ENCODE measurements at places on chromosomes 16 and 17.

DNA sequence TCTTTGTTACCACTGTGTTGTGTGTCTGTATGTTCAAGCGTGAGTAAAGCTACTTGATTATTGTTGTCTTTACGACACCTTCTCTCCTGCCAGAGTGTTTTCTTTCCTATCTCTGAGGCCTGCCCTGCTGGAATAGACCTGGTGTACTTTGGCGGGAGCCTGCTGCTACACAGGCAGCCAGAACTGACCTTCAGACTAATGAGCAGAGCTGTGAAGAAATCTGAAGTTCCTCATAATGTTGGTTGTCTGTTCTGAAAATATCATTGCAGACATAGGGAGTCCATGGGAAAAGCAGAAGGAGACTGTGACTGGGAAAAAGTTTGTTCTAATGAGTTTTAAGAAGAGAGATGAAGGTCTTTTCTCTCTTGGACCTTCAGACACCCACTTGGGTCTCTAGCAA, 9.8 kb downstream of the RHOT1 start:
- no peak for DNase-seq

- no peak for DNase-seq
Measured at GRCh38 chr17:79220713-79221291, 146.2 kb downstream of the ENGASE start.

DNA sequence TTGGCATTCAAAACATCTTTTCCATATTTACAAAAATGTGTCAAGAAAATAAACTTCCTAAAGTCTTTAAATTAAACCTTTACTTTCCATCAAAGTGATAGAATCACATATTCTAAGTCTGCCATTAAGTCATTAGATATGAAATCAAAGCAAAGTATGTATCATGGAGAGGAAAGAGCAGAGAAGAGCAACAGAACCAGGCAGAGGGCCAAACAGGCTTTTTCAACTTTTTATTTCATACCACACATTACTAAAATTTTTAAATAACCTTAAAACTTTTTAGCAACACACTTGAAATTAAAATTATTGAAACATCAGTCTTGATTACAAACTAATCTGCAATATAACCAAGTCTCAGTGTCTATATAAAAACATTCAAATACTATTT, 13.8 kb downstream of the SIAH1 start:
- no peak for DNase-seq

GRCh38 chr16:27219161-27219560, 15.8 kb downstream of the KDM8 start:
- no peak for DNase-seq

- no peak for DNase-seq
Measured at GRCh38 chr16:82832821-82833220, 206.1 kb downstream of the CDH13 start.

DNA sequence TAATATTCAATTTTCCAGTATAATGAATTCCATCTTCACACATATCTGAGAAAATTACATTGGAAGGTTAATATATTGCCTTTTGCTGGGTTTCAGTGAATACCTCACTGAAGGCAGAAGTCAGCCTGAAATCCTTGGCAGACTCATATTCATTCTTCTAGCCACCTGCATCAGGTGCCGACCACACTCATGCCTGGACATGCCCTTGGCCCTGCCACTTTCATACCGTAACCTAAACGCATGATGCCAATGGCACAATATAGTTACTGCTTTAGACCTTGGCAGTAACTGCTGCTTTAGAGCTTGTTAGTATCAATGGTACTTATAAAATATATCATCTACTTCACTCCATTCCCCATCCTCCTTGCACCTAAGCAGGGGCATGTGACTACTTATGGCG, 817.6 kb upstream of the CDH8 start:
- no peak for DNase-seq

GRCh38 chr16:11497851-11498289, 88.8 kb downstream of the LITAF start:
- no peak for DNase-seq

GRCh38 chr17:4179071-4179470, 36.1 kb downstream of the CYB5D2 start:
- no peak for DNase-seq

DNA sequence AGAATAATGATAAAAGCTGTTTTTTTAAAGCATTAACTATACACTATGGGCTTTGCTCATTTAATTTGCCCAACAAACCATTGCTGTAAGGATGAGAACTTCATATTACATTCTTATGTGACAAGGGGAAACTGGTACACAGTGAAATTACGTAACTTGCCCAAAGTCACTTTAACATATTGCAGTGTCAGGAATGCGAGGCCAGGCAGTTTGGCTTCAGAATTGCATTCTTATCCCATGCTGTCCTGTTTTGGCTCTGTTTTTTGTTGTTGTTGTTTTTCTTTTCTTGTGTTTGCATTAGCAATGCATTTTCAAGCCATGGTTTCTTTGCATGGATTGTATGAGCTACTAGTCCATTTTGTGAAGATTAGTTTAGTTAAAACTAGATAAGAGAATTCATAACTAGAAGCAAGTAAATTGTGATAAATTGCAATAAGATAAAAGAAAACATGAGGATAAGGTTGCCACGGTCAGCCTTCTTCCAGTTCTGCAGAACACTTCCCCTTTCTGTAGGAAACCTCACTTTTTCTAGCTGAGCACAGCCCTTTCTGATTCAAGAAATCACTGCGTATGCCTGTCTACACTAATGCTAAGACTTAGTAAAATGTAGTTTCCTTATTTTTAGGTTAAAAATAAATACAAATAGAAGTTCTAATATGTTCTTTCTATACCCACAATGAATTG, 221.3 kb upstream of the KCNJ16 start:
- DNase-seq = no peak

GRCh38 chr17:4049546-4049945, 85.3 kb upstream of the ATP2A3 start:
- DNase-seq = no peak
